ENCODE measurements at places on chromosomes 12 and 14. TPM values are rescaled to one million over a fixed set of nuclear protein-coding genes. Genes with fewer than 3 reads are reported as not detected.

The AKT1 gene
- total RNA-seq = 150 TPM

The FGF6 gene
- total RNA-seq = not detected

The CLEC1A gene
- 0.28 TPM for total RNA-seq

The FIGNL2 gene
- total RNA-seq = not detected

The KRT72 gene
- not detected for total RNA-seq

The ANKLE2 gene
- total RNA-seq = 45.1 TPM

The RASSF8 gene
- total RNA-seq = 78.2 TPM

The MANSC1 gene
- total RNA-seq = 6.6 TPM

The KRT83 gene
- not detected for total RNA-seq

The SLC39A5 gene
- not detected for total RNA-seq

The SRSF5 gene
- total RNA-seq = 153 TPM

The NINJ2 gene
- not detected for total RNA-seq

The PZP gene
- not detected for total RNA-seq

The FOXN4 gene
- not detected for total RNA-seq

The EIF2B1 gene
- 58.5 TPM for total RNA-seq

The BMP4 gene
- total RNA-seq = 4.3 TPM

The MGAT4C gene
- total RNA-seq = not detected

The KLRG1 gene
- 0.44 TPM for total RNA-seq

The CYP46A1 gene
- total RNA-seq = 0.32 TPM

The SLIRP gene
- total RNA-seq = 188 TPM

The CEP128 gene
- 3.7 TPM for total RNA-seq

The LMNTD1 gene
- total RNA-seq = 0.94 TPM

The TAS2R8 gene
- not detected for total RNA-seq

The SERPINA3 gene
- not detected for total RNA-seq

The PNP gene
- 28.9 TPM for total RNA-seq

The FSCB gene
- not detected for total RNA-seq

The CLEC2A gene
- not detected for total RNA-seq

The MYL6 gene
- total RNA-seq = 2,972 TPM

The TAS2R30 gene
- 0.31 TPM for total RNA-seq

The PLA2G1B gene
- not detected for total RNA-seq

The CLEC4C gene
- total RNA-seq = not detected

The KCNJ8 gene
- 0.63 TPM for total RNA-seq

The TAS2R19 gene
- 0.43 TPM for total RNA-seq

The ACRBP gene
- total RNA-seq = 0.21 TPM

The MSRB3 gene
- 138 TPM for total RNA-seq

The NEDD8 gene
- total RNA-seq = 348 TPM

The SAMD4A gene
- 42.0 TPM for total RNA-seq

The OVCH1 gene
- not detected for total RNA-seq

The GNG2 gene
- 6.3 TPM for total RNA-seq

The SLC25A47 gene
- total RNA-seq = not detected

The L3HYPDH gene
- 21.5 TPM for total RNA-seq

The BAZ2A gene
- 48.8 TPM for total RNA-seq

The NAV3 gene
- total RNA-seq = 94.3 TPM

The PNN gene
- 34.3 TPM for total RNA-seq

The MEG3 gene
- total RNA-seq = 255 TPM

The OASL gene
- not detected for total RNA-seq

The GRIP1 gene
- not detected for total RNA-seq

The FLRT2 gene
- 34.2 TPM for total RNA-seq

The HCAR2 gene
- not detected for total RNA-seq

The CIROP gene
- not detected for total RNA-seq

The NRIP2 gene
- not detected for total RNA-seq

The BATF gene
- total RNA-seq = not detected

The HHIPL1 gene
- 1.2 TPM for total RNA-seq

Measured in HFFc6 (cell line).